ENCODE measurements at places on chromosomes 2 and 18. TPM values are rescaled to one million over a fixed set of nuclear protein-coding genes. Genes with fewer than 3 reads are reported as not detected.

Gene TRIM54
- total RNA-seq: not detected

Gene IL1RN
- 28.6 TPM for total RNA-seq

Gene SAG
- total RNA-seq: not detected

Gene DNAH6
- 1.3 TPM for total RNA-seq

Gene DGUOK
- 53.3 TPM for total RNA-seq

Gene PDCD1
- 1.1 TPM for total RNA-seq

Gene GPR75
- total RNA-seq: 3.0 TPM

Gene TTC39C
- 19.3 TPM for total RNA-seq

Gene SLC9A2
- total RNA-seq: 0.58 TPM

Gene GEN1
- total RNA-seq: 9.6 TPM

- DNase-seq: no peak
These were observed 87.2 kb downstream of the STPG4 start for GRCh38 chr2:47067788-47068407.

- no peak for DNase-seq
These were observed 133.8 kb downstream of the ARL4C start for GRCh38 chr2:234363011-234363487.

DNA sequence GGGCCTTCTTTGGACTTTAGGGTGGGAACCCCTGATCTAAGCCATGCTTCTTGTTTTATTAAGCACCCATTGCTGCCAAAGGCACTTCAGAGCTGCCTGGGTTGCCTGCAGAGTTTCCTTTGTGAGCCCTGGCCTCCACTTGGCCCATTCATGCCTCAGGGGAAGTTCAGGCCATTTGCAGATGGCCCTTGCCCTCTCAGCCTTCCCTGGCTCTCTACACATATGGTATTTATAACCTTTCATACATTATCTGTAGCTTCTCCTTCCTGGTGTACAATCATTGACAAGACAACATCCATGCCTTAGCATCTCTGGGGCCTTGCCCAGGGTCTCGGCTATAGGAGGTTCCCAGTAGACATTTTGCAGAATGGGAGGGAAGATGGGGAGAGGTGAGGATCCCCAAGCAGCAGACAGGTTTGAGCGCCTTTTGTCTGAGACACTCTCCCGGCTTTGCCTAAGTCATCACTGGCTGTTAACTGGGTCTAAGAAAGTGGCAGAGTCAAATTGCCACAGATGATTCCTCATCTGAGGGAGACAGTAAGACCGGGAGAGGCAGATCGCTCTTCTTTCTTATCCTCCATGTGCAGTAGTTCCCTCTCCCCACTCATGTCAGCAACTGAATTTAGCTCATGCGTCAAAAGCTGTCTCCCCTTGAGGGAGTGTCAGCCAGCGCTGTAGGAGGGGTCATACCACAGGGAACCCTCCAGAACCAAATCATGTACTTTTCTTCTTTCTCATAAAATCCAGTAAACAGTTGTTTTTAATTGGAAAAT, 2.7 kb downstream of the EHD3 start:
- no peak for DNase-seq

GRCh38 chr2:171745141-171745540, 57.9 kb downstream of the DYNC1I2 start:
- DNase-seq: no peak

DNA sequence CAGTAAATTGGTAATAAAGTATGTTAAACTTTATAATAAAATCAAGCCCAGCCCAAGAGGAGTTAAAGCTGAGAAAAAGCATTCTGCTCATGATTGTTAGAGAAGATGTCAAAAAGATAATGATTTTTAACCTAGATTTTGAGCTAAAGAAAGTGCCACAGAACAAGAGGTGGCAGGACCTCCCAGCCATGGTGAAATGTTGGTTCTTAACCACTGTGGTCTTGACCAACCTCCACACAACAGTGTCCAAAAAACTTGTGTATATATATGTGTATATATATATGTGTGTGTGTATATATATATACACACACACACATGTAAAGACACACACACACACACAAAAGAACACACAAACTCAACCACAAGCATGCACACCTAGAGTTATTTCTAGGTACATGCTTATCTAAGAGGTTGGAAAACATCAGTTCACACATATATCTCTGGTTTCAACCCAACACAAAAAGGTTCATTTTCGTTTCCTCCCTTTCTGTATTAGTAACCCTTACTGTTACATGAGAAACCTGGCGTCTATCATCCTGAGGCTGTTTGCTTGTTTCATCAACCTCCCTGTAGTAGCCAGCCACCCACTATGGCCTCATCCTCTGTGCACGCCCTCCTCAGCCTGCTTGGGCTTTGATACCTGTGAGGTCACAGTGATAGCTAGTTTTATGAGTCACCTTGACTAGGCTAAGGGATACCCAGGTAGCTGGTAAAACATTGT, 631.8 kb upstream of the ID2 start:
- no peak for DNase-seq

DNA sequence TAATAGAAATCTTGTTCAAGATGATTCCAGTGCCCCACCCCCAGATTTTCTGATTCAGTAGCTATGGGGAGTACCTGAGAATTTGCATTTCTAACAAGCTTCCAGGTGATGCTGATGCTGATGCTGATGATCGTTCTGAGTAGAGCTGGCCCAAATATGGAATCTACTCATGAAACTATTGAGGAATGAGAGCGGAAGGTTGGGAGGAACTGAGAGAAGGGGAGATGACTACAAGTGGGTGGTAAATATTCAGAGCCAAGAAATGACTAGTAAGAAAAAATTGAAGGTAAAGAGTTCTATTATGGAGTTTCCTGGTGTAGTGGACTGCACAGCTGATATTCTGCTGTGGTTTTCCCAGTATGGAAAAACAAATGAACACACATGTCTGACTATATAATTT, 235.4 kb upstream of the FN1 start:
- no peak for DNase-seq

DNA sequence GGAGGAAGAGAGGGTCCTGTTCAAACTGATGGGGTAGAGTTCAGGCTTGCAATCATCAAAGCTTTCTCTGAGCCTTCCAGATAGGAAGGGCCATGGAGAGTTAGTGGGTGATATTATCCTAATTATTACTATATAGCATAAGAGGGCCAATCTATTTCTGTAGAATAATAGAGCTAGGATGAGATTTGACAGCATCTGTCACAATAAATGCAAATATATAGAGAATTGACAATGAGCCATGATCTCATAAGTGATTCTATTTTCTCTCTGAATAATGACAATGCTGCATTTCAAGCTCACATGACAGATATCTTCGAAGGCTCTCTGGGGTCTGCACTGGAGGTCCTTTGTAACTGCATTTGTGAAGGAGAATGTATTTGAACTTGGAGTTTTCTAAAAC, 521.9 kb upstream of the CELF4 start:
- no peak for DNase-seq

GRCh38 chr18:3380384-3380961, 69.5 kb upstream of the TGIF1 start:
- DNase-seq: no peak

DNA sequence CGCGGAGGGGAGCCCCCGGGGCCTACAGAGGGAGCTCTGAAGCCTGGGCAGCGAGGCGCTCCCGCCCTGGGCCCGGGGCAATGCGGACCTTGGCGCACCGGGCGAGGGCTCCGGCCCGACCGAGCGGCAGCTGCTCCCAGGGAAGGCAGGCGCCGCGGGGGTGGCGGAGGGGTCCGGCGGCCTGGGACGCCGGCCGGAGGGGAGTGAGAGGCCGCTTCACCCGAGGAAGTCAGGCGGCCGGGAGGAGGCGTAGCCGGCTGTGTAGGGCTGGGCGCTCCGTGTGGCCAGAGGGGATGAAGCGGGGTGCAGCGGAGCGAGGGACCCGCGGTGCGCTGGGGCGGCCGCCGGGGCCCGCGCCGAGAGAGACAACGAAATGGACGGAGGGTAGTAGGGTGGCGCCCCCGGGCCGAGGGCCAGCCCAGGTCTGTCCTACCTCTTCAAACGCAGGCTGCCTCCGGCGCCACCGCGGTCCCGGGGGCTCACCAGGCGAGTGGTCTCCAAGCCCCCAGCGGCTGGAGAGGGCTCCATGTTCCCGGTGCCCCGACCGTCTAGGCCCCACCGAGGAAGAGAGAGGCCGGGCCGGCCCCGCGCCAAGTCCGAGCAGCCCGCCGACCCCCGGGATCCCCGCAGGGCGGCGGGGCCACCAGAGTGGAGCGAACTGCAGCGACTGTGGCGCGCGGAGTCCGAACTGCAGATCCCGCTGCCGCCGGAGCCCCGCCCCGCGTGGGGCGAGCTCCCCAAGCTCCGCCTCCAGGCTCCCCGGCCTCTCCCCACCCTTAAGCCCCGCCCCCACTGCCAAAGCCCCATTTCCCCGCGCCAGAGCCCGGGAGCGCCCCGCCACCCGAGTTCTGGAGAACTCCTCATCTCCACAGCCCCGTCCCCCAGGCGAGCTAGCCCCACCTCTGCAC, at the start of gene SLC30A3:
Gene SLC30A3 (minus strand): TSS at position 669 of the 908 bp plus-strand sequence. CDS start 141 bp downstream, at position 528.
- DNase-seq: peak; percentile 61

DNA sequence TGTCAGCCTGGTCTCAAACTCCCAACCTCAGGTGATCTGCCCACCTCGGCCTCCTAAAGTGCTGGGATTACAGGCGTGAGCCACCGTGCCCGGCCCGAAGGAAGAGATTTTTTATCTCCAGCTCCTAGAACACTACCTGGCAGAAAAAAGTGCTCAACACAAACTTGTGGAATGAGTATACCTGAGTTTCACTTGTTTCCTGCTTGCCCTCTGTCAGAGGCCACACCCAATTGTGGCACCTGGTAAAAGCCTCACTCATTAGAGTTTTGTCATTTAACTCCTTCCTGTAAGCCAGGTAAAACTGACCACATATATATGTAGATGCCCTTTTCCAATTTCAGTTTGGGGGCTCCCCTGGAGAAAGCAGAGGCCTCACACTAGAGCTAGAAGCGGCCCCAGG, 42.2 kb upstream of the RTN4 start:
- DNase-seq: no peak

GRCh38 chr2:101751875-101752619, 54.5 kb downstream of the MAP4K4 start:
- DNase-seq: no peak

DNA sequence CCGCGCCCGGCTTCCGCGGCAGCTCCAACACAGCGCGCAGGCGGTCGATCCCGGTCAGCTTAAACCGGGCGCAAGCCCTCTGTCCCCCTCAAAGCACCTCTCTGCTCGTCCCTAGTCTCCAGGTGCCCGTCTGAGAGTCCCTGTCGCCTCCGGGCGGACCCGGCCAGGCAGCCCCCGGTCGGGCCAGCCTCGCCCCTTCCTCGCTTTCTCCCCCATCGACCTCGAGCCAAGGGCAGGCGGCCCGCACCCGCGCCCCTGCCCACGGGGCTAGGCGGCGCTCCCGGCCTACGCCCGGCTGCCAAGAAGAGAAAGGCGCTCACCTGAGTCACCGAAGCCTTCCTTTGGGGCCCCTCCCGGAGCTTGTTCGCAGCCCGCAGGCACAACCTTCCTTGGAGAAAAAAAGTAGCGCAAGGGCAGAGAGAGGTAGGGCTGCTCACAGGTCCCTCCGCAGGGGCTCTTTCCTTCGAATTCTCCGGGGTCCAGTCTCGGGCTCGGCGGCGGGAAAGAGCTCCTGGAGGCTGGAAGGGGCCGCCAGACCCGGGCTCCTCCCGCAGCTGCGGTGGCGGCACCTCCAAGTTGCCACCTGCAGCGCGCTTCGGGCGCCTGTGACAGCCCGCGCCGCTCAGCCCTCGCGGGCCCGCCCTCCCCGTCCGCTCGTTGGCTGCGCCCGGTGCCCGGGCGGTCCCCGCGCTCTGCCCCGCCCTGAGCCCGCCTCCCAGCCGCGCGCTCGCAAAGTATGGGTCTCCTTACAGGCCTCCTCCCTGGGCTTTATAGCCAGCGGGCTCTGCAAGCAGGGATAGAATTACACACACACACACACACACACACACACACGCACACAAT, 86.5 kb upstream of the EPB41L3 start:
- DNase-seq: peak; percentile 62

DNA sequence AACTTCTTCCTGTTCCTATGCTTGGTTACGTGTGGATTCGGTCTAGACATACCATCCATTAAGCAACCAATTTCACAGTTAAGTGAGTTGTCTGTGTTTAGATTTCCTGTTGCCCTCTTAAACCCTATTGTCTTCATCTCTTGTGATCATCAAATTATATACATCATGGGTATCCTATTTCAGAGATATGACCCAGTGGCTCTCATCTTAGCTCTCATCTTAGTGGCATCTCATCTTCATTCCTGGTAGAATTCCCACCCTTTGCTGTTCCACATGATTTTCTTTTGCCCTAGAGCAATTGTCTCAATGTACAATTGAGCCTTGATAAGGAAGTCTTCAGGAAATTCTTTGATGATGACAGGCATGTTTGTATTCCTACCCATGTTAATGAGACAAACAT, 29.4 kb upstream of the FN1 start:
- no peak for DNase-seq

DNA sequence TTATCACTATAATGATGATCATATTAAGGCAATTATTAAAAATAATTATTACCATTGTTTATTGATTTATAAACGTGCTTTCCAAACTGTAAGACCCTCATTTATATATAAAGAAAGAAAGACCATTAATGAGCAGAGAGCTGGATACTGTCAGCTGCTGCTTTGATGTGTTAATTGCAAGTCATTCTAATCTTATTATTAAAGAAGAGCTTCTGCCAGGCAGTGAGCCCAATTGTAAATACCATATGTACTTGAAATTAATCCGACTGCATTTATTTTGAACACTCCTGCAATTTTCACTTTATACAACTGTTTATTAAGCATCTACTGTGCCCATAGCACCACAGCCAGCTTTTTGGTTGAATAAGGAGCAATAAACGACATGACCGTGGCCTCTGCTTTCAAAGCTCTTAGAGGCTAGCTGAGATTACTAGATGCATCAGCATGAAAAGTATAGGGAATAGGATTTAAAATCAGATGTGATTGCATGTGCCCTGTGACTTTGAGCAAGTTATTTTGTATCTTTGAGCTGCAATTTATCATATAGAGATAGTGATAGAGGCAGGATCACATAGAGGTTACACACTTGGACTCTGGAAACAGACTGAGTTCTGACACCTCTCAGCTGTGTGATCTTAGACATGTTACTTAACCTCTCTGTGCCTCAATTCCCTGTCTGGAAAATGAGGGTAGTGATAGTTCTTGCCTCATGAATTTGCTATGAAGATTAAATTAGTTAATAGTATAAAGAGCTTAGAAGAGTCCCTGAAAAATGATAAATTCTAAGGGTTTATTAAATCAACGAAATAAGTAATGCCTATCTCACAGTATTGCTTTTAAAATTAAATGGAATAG, 83.4 kb downstream of the MYCN start:
- no peak for DNase-seq

DNA sequence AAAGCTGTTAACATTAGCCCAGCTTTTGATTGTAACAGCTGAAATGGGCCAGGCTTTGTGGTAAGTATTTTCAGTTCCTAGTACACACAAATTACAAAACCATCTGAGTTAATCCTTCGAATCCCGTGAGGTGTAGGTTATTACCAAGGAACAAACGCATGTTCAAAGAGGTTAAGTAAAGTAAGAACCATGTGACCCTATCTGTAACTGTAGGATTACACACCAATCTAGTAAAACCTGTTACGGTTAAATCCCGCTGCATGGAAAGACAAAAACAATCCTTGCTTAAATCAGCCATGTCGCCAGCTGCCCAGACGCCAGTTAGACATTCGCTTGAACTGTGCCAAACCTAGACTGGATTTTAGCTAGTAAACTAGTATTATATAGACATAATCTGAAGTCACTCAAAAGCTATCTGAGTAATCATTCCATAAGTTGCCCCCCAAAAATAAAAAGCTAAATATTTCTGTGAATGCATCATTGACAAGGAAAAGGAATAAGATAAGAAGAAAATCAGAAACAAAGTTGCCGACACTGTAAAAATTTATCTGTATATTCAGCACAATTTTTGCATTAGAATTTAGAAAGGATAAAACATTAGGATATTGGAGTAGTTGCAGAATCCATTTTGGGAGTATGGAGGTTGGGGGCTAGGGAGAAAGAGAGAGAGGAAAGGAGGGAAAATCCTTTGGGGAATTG, 638.0 kb downstream of the CNTNAP5 start:
- DNase-seq: no peak

GRCh38 chr2:177970670-177971454, 101.7 kb downstream of the PDE11A start:
- no peak for DNase-seq

Measured in left lung (tissue), 14 donors.